ENCODE measurements at places on chromosomes 2 and 18. TPM values are rescaled to one million over a fixed set of nuclear protein-coding genes. Genes with fewer than 3 reads are reported as not detected.

Gene TMEM178A
- total RNA-seq = 0.29 TPM

Gene ANKRD29
- 20.9 TPM for total RNA-seq

Gene CDH2
- total RNA-seq = 78.7 TPM

Gene CNGA3
- total RNA-seq = 0.29 TPM

Gene SLC38A11
- not detected for total RNA-seq

Gene CAMKMT
- 7.4 TPM for total RNA-seq

Gene NAT8
- total RNA-seq = not detected

Gene SH3RF3
- total RNA-seq = 14.8 TPM

Gene ALPI
- not detected for total RNA-seq

DNA sequence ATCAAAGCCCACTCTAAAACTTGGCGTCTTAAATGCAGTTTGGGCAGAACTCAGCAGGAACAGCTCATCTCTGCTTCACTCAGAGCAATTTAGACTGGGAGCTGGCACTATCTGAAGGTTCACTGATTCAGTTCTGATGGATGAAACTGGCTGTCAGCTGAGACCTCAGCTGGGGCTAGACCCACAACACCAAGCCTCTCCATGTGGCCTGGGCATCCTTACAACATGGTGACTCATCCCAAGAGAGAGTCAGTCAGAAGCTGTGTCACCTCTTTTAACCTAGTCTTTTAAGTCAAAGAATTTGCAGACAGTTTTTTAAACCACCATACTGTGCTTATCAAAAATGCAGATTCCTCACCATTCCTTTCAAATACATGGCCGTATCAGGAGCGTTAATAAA lies 62.6 kb upstream of the ZNF397 start:
- no peak for DNase-seq

GRCh38 chr2:3709225-3709624 lies 5.8 kb downstream of the DCDC2C start:
- no peak for DNase-seq

GRCh38 chr2:1869248-1869647 lies 124.9 kb upstream of the PXDN start:
- peak; percentile 43 for DNase-seq

- DNase-seq = no peak
Measured at GRCh38 chr2:52968043-52968442, 799.6 kb upstream of the CHAC2 start.

DNA sequence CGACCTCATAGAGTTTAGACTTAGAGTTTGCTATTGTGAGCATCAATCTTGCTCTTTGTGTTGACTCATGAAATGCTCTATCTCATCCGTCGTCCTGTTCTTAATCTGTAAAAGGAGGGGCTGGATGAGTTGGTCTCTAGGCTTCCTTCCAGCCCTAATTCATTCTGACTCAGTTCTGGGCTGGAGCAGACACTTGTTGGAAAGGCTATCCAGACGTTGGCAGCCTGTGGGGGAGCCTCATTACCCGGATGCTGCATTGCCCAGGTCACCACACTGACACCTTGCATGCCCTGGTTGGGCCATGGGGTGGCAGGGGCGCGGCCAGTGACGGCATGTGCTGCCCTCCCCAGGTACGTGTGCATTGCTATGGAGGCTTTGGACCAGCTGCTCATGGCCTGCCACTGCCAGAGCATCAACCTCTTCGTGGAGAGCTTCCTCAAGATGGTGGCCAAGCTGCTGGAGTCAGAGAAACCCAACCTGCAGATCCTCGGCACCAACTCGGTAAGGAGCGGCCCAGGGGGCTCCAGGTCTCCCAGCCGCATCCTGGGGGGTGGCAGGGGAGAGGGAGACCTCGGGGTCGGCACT lies 61.5 kb downstream of the EFR3B start:
- peak; percentile 92 for DNase-seq

DNA sequence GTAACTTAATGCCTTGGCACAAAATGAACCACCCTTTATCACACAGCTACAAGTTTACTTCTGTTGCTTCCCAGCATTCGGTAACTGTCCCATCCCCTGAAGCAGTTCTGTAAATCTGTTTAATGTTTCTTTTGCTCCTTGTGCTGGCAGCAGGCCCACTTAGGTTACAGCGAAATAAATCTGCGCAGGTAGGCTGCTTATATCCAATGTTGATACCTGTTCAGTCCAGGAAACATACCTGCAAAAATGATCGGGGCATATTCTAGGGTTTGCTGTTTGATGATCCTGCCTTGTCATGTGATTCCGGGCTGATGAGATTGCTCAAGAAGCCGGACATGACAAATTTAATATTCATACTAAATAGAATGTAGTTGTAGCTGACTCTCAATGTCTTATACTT lies 23.3 kb downstream of the PELI1 start:
- DNase-seq = no peak

- no peak for DNase-seq
Measured at GRCh38 chr2:108370080-108370479, 7.7 kb upstream of the SULT1C4 start.

DNA sequence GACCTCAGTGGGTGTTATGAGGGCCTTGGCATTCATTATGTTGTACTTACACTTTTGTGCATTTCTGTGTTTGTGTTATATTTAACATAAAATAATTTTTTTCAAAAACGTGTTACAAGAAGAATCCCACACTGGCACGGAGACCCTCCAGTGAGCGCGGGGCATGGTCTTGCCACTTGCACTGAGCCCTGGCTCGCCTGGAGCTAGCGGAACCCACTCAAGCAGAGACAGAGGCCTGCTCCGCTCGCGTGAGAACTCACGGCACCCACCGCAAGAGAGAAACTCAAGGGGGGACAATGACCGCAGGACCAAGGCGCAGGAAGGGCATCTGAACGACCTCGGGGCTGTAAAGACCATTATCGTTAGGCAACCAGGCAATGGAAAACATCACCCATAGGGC lies 248.0 kb upstream of the SOX11 start:
- DNase-seq = no peak

DNA sequence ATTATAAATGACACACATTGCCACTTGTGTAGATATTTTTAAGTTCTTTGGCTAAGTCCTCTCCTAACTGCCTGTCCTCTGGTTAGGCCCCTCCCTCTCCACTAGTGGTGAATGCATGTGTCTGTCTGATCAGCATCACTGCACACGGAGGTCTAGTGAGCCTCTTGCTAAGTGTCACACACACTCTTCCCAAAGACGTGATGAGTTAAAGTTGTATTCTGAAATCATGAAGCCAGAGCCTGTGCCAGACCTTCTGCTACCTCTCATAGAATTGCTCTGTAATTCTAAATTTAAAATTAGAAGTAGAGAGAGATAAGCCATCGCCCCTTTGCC lies 41.3 kb downstream of the RALB start:
- DNase-seq = no peak

- no peak for DNase-seq
Measured at GRCh38 chr18:50560681-50561629, 1.1 kb downstream of the MAPK4 start.

- DNase-seq = no peak
Measured at GRCh38 chr2:37350034-37350433, 5.6 kb downstream of the QPCT start.

- no peak for DNase-seq
Measured at GRCh38 chr2:170369894-170370293, 191.9 kb downstream of the MYO3B start.

DNA sequence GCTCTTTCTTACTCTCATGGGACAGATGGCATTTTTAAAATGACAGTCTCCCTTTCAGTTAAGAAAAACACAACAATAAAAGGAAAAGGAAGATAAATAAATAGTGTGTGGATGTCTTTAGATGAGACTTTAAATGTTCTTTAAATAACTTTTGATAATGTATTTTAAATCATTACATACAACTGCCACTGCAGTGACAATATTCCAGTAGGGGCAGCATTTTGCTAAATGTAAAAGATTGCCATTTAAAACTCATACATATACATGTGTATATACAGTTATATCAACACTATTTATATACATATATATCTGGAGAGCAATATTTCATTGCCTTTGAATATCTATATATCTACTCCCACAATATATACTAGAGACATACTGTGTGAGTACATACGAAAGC lies 90.7 kb downstream of the INO80D start:
- DNase-seq = no peak

DNA sequence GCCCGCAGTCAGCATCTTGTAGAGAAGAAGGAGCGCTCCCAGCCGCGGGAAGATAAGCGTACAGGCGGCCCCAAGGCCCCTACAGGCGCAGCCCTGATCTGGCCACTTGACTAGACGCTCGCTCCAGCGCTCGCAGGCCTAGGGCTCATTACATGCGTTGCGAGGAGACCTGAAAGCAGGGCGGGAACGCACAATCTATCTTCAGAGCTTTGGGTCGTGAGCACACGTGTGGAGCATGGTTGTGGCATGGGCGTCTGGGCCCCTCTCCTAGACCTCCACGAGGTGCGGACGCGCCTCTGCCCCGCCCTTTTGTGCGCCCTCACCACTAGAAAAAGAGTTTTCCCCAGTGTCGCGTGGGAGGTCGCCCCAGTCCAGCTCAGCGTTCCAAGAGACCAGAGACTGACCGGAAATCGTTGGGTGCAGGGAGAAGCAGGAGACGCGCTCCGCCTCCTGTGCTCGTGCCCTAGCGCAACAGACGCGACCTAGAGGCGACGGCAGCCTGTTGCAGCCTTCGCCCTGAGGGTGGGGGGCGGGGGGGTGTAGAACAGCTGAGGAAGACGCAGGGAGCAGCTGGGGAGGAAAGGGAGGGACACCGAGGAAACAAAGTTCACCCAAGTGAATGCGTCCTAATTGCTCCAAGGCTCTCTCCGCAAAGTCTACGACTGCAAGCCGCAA lies 12.6 kb downstream of the NR4A2 start:
- DNase-seq = peak; percentile 80

- DNase-seq = no peak
Measured at GRCh38 chr2:164335947-164336346, 285.3 kb downstream of the GRB14 start.

GRCh38 chr2:217357886-217358620 lies 498.2 kb upstream of the TNP1 start:
- no peak for DNase-seq

DNA sequence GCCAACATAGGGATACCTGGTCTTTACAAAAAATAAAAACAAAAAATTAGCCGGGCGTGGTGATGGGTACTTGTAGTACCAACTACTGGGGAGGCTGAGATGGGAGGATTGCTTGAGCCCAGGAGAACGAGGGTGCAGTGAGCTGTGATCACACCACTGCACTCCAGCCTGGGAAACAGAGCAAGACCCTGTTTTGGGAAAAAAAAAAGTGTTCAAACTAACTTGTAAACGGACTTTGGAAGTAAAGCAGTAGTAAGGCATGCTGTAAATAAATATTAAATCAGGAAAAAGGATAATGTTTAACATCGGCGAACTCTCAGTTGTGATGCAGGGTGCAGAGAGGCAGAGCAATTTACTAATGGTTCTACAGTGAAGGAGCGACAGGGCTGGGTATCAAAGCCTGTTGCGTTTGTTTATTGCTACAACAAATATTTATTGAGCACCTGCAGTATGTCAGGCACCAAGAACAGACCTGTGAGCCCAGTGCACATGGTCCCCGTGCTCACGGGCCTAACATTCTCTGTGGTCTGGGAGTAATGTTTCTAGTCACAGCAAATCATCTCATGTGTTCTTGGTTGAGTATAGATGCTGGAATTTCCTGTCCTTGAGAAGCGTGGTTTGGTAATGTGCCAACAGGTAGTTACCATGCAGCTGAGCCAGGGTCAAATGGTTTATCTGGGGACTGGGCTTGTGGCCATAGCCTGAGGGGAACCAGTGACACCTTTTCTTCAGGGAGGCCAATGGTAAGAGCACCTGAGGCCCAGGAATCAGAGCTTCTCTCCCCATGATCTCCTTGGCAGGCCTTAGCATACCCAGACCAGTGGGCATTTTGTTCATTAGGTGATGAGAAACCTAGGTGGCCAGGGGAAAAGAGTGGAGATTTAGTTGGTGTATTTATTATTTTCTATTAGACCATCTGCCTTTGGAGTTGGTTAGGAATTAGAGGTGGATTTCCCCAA lies 27.9 kb upstream of the GREB1 start:
- no peak for DNase-seq

DNA sequence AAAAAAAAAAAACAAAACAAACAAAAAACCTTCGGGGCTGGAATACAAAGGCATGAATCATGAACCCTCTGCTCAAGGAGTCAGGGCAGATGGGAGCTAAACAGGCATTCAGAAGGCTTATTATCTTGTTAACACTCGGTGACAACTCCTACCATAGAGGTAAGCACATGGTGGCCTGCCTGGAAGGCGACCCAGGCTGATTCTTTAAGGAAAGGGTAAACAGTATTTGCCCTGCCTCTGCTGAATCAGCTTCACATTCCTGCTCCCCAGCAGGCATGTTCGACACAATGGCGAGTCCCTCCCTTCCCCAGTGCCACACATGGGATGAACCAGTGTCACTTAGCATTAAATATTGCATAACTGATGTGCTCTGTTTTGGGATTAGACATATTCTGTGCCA lies 191.9 kb downstream of the ARL4C start:
- peak; percentile 37 for DNase-seq

GRCh38 chr2:222465746-222466145 lies 41.4 kb downstream of the SGPP2 start:
- DNase-seq = peak; percentile 13

DNA sequence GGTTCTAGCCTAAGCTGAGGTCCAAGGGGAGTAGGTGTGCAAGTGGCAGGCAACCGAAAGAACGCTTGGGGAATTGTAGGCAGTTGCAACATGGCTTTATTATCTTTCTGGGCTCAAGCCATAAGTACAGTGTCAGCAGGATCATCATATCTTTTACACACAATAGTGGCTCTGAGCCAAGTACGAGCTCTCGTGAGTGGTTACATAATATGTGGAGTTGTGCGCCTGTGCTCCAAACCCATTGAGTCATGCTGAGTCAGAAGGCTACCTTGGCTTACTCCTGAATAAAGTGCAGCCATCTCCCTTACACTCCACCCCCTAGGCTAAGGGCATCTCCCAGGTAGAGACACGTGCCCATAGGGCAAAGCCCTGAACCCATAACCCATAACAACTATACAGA lies 233.9 kb downstream of the SATB2 start:
- no peak for DNase-seq

GRCh38 chr18:44801781-44802180 lies 121.1 kb downstream of the SETBP1 start:
- DNase-seq = no peak

- DNase-seq = peak; percentile 79
Measured at GRCh38 chr2:33212151-33212550, 264.3 kb upstream of the RASGRP3 start.

GRCh38 chr2:173058673-173059072 lies 17.0 kb upstream of the MAP3K20 start:
- no peak for DNase-seq

GRCh38 chr2:20120569-20121416 lies 69.4 kb upstream of the LAPTM4A start:
- DNase-seq = no peak

Data from osteoblast (primary cell).